ENCODE measurements at places on chromosomes 6 and 20.

GRCh38 chr6:29941016-29941415 lies 1.3 kb upstream of the HLA-A start:
- DNase-seq = no peak

- no peak for DNase-seq
Observed at GRCh38 chr6:130069485-130069884, 51.1 kb downstream of the L3MBTL3 start.

GRCh38 chr6:167446046-167446445 lies 121.2 kb downstream of the TTLL2 start:
- no peak for DNase-seq

- no peak for DNase-seq
Observed at GRCh38 chr6:1580109-1580508, 29.6 kb upstream of the FOXC1 start.

DNA sequence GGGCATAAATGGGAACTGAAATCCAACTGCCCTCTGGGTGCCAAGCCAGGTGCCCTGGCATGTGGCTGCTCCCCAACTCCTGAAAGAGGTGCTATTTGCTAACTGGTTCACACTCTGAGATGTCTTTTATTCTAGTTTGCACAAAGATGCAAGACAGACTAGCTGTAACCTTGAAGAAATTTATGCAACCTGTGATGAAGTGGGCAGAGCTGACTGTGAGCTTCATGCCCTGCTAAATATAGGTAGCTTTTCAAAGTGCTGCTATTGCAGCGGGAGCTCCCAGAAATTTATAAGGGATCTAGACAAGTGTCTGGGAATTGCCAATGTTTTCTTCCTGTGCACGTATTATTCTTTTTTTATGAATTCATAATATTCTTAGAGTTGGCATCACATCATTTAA lies 517.5 kb downstream of the RNF144B start:
- no peak for DNase-seq

DNA sequence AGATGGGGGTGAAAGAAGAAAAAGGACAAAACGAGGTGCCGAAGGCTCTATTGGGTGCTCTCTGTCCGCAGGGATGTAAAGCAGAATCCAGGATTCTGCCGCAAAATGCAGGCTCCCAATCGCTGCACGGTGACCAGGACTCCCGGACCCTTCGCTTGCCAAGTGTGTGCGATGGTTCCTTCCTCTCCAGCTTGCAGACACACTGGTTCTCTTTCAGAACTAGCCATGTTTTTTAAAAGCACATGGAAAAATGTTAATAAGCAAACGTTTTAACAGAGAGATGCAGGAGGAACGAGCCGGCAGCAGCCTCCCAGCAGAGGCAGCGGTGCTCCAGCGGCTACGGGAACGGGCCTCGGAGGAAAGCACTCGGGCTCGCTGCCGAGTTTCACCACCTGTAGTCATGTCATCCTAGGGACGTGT lies 59.6 kb downstream of the ZNF831 start:
- no peak for DNase-seq

DNA sequence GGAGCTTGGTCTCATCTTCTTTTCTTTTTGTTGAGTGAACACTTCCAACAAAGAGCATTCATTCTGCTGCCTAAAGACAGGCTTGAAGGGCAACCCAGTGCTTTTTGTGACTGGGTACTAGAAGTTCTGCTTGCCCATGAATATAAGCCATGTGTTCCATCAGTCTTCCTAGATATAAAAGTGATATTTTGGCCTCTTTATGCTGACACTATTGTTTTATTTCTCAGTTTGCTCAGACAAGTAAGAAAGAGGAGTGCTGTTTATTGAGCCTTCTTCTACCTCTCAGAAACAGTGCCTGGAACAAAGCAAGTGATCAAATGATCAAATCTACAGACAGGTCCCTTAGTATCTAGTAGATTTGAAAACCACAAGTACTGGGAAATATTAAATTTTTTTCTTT lies 2.4 kb upstream of the DTNBP1 start:
- no peak for DNase-seq

DNA sequence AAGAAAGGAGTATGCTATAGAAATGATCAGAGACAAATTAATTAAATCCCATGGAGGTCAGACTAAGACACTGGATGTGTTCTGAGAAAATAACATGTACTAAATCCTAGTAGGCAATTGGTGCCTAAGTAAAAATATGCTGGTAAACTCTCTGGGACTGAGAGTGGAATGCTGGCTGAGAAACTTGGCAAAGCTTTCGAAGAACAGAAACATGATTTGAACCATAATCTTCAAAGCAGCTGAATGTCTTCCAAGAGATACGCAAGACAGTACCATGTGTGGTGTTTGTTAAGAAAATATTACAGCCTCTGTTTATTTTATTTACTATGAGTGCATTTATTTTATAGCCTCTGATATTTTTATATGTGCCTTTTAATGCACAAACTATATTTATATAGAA lies 55.2 kb downstream of the EFHC1 start:
- DNase-seq = no peak

GRCh38 chr6:38244869-38245268 lies 394.9 kb downstream of the BTBD9 start:
- no peak for DNase-seq

GRCh38 chr6:116616737-116617053 lies 416 bp downstream of the RSPH4A start:
- DNase-seq = peak; percentile 16

GRCh38 chr6:148830614-148831013 lies 83.8 kb downstream of the UST start:
- no peak for DNase-seq

GRCh38 chr6:166075186-166075585 lies 92.5 kb downstream of the TBXT start:
- DNase-seq = no peak

DNA sequence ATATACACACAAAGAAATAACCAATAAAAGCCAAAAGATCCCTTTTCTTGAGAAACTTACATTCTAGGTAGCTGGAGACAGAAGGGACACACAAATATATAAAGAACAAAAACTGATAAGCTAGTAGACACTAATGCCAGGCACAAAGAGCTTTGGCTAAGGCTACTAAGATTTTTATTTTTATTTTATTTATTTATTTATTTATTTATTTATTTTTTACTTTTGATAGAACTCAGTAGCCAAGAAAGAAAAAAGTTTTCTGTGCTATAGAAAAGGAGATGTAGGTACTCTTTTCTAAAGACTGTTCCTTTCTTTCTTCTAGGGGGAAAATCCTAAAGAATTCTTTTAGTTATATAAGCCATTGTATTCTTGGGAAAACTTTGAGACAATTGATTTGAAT lies 34.1 kb downstream of the THEMIS start:
- DNase-seq = no peak

DNA sequence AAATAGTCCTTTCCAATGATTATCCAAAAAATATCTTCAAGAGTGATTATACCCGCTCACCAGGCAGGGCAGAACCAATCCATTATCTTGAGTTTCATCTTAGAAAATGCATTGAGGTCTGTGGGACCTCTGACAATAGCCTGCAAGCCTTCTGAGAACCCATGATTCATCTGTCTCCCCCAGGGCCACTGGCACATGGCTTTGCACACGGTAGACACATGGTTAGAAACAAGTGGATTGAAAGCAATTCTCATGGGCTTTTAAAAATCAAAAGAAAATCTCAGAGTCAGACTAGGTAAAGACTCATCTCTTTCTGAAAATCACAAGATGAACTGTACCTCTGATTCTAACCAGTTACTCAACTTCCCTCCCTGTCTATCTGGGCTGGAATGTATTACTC lies 15.5 kb downstream of the GNAS-AS1 start:
- DNase-seq = no peak

- DNase-seq = no peak
Observed at GRCh38 chr6:29743025-29743424, 19.8 kb downstream of the HLA-F start.

DNA sequence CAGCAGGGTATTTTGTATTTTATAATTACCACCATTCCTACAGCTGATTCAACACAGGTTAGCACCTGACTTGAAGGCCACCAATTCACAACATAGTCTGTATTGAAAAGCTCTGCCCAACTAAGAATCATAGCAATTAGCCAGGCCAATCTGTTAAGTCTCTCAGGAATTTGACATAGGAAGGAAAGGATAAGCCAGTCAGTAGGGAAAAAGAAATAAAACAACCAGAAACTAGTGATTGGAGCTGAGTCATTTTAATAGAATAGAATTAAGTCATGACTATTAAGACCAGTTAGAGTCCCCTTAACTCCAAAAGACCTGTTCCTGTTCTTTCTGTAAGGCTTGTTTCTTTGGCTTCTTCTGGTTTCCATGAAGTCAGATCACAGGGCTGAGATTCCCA lies 8.1 kb downstream of the RANBP9 start:
- no peak for DNase-seq

DNA sequence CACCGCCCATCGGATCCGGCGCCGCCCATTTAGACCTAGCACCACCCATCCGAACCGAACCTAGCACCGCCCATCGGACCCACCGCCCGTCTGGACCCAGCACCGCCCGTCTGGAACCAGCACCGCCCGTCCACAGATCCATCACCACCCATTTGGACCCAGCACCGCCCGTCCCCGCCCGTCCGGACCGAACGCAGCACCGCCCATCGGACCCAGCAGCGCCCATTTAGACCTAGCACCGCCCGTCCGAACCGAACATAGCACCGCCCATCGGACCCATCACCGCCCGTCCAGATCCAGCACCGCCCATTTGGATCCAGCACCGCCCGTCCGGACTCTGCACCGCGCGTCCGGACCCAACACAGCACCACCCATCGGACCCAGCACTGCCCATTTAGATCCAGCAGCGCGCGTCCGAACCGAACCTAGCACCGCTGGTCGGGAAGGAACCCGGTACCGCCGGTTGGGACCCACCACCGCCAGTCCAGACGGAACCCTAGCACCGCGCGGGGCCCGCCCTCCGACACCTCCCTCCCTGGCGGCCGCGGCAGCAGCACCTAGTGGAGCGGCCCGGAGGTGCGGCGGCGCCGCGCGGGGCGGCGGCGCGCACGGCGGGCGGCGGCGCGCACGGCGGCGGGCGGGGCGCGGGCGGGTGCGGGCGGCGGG lies 348 bp upstream of the AFDN start:
- DNase-seq = peak; percentile 58

- DNase-seq = no peak
Observed at GRCh38 chr6:43962458-43962857, 164.8 kb downstream of the MRPL14 start.

- DNase-seq = no peak
Observed at GRCh38 chr6:170017603-170018320, 266.3 kb downstream of the ERMARD start.

DNA sequence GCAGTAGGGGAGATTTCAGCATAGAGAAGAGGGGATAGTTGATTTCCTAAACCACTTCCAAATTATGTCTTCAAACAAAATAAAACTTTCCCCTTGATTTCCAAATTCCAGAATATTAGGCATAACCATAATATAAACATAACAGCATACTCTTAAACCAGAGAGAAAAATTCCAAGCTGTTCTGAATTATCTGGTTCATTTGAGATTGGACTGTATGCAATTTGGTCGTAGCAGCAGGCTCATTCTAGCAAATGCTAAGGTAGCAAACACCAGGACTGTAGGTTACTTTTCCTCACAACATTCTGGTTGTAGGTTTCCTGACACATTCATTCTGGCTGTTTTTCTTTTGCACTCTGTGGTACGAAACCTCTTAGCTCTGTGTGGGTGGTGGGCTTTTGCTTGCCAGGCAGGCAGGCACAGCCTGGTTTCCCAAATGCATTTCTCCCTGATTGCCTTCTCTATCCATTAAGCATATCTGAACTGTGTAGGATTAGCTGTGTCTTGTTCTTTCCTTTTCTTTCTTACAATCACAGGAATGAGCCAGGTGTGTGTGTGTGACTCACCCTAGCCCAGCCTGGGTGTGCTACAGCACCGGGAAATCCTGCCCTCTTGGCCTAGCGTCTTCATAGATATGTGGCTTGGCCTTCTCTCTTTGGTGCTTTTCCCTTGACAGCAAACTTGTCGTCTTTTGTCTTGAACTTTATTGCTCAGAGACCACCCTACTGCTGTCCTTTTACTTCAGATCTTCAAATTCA lies 77.1 kb downstream of the JARID2 start:
- no peak for DNase-seq

DNA sequence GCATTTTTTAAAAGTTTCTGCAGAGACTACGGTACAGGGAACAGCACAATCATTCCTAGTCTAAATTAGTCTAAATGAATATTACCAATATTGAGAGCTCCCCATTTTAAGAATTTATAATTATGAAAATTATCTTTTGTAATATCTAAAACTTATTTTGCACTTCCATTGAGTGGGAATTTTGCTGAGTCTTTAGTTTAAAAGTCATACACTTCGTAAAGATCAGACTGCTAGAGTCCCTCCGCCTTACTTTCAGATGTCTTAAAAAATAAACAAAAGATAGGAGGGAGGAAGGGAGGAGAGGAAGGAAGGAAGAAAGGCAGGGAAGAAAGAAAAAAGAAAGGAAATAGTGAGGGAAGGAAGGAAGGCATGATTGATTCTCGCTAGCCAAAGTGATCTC lies 278.2 kb upstream of the PRDM1 start:
- no peak for DNase-seq

GRCh38 chr6:3898265-3898994 lies 49.3 kb downstream of the FAM50B start:
- no peak for DNase-seq

DNA sequence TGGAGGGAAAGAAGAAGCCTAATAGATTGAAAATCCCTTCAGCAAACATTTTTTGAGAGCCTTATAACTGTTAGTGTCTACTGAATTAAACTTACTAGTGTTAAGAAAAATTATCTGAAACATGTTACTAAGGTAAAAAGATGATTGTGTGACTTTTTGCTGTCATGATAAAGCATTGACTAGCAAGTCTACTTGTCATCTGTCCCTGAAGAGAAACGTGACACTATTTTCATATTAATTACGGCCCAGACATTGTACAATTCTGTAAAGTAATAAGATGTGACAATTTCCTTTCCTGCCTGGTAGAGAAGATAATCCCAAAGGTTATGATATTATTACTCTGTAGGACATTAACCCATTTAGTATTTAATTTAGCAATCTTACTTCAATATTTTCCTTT lies 8.8 kb upstream of the EDEM2 start:
- no peak for DNase-seq
